Stimulated activated CD8-positive, alpha-beta memory T cell treated with anti-CD3 and anti-CD28 coated beads, Interleukin-15, amount 100 ng/mL, for 4 hours (primary cell): ENCODE measurements at places on chromosomes 16 and 17.

DNA sequence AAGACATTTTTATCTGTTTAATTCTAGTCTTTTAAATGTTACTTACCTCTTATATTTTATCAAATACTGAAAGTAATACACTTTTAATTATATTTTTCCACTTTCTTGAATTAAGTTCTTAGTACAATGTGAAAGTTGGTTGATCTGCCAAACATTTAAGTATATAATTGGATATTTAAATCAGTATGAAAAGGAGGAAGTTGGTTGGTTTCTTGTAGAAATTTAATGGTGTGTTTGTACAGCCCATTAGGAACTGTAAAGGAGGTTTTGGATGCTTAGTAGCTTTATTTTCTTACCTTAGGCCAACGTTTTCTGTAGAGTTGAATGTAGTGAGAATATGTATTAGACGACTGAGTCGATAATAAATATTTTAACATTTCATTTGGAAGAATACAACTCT is 5.4 kb downstream of the NFATC3 start:
- no peak for DNase-seq

- no peak for DNase-seq
These were observed 952 bp downstream of the BMERB1 start for GRCh38 chr16:15435216-15435864.

DNA sequence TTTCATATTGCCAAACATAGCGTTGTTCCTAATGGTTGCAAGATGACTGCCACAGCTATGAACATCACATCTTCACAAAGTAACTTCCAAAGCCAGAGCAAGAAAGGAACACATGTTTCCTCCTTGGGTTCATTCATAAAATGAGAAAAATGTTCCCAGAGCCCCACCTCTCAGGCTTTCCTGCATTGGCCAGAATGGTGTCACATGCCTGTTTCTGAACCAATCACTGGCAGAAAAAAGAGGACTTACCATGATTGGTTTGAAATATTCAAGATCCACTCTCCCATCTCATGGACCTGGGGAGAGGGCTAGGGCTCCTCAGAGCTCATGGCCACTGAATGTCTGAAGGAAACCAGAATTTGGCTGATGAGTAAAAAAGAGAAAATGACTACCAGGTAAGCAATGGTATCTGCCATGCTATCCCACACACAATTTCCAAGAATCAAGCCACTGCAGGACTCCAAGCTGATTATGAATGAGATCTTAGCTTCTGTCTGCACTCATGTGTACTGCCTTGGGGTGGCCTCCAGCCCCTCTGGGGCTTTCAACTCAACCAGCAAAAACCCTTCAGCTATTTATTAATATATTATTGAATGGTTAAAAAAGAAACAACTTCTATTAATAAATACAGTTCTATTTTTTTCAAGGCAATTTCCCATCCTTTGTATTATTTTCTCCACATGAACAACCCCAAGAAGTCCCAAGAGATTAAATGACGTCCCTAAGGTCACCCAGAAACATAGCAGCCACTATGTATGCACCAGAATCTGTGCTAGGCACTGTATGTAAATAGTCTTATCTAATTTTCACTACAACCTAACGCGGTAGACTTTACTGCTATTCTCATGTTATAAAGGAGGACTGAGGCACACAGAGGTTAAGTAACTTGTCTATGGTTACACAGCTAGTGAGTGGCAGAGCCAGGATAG is 61.4 kb upstream of the TMC5 start:
- no peak for DNase-seq

- DNase-seq = peak; percentile 65
These were observed 6.7 kb downstream of the HS3ST3A1 start for GRCh38 chr17:13594762-13595598.

GRCh38 chr16:19184823-19185509 is 16.9 kb downstream of the SYT17 start:
- DNase-seq = no peak

GRCh38 chr17:1039123-1039507 is 42.2 kb downstream of the TIMM22 start:
- DNase-seq = no peak

- no peak for DNase-seq
These were observed 10.8 kb downstream of the CHD9 start for GRCh38 chr16:53065461-53066061.

- DNase-seq = no peak
These were observed 789 bp upstream of the CTRL start for GRCh38 chr16:67932462-67932840.

DNA sequence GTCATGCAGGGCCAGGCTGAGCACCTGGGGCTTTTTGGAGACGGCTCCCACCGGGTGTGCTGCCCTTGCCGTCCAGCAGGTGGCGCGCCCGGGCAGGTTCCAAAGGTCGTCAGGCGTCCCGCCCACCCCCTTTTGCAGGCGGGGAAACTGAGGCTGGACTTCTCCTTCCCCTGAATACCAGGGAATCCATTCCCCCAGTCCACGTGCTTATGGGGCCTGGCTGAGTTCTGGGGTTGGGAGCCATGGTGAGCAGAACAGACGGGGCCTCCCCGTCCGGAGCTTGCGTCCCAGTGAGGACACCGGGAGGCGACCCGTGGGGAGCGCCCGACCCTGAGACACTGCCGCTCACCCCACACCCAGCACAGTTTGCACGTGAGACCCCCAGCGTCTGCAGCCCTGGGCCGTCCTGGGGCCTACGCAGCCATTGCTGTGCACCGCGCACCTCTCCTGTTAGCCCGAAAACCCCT is 51.8 kb upstream of the JPH3 start:
- DNase-seq = peak; percentile 10

GRCh38 chr17:81234940-81235821 is 3.7 kb downstream of the TEPSIN start:
- no peak for DNase-seq

GRCh38 chr16:8730335-8730915 is 56.0 kb downstream of the ABAT start:
- no peak for DNase-seq

GRCh38 chr17:34980681-34981537 is 597 bp downstream of the LIG3 start:
- DNase-seq = peak; percentile 67

GRCh38 chr17:78725448-78726021 is 56.5 kb downstream of the CYTH1 start:
- no peak for DNase-seq

- DNase-seq = no peak
These were observed 21.6 kb upstream of the CLEC18C start for GRCh38 chr16:70151941-70152509.

DNA sequence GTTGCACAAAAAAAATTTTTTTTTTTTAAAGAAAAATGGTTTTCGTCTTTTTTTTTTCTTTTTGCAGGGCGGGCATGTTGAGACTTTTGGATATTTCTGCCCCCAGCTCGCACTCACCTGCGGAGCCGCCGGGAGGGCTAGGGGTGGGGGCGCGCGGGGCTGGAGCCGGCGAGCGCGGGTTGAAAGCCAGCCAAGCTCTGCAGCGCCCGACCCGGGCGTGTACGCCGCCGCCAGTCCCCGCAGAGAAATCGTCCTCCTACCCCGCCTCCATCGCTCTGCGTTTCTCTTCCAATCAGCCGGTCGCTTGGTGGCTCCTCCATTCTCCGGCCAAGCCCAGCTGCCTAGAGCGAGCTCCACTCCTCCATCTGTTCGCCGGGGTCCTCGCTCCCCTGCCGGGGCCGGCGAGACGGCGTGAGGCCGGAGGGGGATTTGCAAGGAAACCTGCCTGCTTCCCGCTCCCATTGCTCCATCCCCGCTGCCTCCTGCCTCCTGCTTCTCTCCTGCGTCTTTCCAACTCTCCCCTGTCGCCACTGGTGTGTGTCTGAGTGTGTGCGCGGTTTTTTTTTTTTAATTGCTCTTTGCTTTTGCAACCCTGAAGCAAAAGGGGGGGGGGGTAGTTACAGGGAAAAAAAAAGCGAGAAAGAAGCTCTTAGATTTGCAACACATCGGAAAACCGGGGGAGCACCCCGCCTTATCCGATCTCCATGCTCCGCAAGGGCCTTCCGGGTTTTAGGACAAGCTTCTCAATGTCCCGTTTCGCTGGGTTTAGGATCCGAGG is 1.8 kb upstream of the UBTF start:
- no peak for DNase-seq

DNA sequence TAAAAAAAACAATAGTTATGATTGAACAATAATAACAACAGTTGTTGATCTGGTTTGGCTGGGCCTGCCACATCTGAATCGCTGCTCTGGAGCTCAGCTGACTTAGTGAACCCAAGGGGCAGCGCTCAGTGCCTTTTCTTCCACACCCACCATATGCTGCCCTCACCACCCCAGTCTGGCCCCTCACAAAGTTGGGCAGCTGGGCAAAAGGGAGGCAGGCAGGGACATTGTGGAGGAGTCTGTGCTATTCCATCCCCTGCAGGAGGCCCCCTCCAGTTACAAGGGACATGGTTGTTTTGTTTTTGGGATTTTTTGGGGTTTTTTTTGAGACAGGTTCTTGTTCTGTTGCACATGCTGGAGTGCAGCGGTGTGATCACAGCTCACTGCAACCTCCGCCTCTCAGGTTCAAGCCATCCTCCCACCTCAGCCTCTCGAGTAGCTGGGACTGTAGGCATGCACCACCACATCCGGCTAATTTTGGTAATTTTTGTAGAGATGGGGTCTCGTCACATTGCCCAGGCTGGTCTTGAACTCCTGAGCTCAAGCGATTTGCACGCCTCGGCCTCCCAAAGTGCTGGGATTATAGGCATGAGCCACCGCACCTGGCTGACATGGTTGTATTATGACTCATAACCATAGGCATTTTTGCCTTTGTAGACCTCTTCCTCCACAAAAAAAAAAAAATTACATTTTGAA is 8.6 kb upstream of the PECAM1 start:
- DNase-seq = no peak

DNA sequence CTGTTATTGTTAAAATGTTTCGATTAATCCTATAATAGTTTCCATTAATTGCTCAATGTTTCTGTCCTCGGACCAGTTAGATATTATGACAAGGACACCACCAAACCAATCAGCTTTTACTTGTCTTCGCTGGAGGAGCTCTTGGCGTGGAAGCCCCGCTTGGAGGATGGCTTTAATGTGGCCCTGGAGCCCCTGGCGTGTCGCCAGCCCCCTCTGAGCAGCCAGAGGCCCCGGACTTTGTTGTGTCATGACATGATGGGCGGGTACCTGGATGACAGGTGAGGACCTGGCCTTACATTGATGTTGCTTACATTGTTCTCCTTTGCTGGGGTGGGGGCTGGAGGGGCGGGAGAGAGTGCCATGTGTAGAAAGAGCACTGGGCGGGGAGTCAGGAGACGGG is 3.0 kb downstream of the ENGASE start:
- no peak for DNase-seq

- no peak for DNase-seq
These were observed 45.6 kb downstream of the SMPD3 start for GRCh38 chr16:68402748-68403040.

DNA sequence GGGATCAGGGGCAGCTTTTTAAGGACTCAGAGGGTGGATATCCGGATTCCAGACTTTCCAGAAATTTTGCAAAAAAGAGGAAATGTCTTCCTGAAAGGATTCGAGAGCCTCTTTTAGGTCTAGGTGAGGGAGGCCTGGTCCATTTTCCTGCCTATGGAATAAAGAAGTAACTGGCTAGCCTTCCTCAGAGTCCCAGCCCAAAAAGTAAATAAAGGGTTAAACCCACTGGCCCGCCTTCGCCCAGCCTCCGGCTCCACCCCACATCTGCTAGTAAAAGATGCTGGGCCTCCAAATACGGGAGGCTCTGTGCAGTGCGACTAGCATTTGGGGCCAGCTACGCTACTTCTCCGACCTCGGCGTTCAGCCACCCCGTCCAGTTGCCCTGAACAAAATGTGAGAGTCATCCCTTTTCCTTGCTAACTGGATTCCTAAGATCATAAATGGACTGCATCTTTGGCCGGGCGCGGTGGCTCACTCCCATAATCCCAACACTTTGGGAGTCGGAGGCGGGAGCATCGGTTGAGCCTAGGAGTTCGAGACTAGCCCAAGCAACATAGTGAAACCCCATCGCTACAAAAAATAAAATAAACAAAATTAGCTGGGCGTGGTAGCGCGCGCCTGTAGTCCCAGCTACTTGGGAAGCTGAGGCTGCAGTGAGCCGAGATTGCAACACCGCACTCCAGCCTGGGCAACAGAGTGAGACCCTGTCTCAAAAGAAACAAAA is 824 bp upstream of the MPP2 start:
- DNase-seq = no peak

GRCh38 chr17:3692346-3692745 is 3.6 kb downstream of the P2RX5 start:
- DNase-seq = no peak

- DNase-seq = no peak
These were observed 36.7 kb upstream of the SREBF1 start for GRCh38 chr17:17873450-17873991.

DNA sequence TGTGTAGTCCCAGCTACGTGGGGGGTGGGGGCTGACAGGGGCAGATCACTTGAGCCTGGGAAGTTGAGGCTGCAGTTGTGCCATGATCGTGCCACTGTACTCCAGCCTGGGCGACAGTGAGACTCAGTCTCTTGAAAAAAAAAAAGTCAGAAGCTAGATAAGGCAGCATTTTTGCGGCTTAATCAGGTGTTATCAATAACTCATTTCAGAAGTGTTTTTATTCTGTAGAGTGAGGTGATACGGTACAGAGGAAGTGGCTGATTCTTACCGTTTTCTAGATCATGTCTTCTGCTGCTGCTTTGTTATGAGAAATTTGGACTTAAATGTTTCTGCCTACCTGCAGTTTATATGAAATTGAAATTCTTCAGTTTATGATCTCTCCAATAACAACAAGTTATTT is 18.6 kb downstream of the ZC3H18 start:
- DNase-seq = no peak

DNA sequence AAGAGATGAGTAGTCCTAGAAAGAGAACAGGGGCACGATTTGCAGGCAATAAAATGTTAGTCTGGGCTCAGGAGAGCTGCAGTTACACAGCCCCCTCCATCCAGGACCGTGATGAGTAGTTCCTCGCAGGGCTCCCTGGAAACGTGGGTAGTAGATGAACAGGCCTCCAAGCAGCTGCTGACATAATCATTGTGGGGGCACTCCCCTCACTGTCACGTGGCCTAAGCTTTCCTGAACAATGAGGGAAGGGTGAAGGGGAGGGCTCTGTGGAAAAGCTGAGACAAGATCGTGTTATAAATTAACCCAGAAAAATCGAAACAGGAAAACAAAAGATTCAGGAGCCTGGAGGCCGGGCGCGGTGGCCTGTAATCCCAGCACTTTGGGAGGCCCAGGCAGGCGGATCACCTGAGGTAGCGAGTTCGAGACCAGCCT is 1.3 kb upstream of the PER1 start:
- DNase-seq = peak; percentile 57

DNA sequence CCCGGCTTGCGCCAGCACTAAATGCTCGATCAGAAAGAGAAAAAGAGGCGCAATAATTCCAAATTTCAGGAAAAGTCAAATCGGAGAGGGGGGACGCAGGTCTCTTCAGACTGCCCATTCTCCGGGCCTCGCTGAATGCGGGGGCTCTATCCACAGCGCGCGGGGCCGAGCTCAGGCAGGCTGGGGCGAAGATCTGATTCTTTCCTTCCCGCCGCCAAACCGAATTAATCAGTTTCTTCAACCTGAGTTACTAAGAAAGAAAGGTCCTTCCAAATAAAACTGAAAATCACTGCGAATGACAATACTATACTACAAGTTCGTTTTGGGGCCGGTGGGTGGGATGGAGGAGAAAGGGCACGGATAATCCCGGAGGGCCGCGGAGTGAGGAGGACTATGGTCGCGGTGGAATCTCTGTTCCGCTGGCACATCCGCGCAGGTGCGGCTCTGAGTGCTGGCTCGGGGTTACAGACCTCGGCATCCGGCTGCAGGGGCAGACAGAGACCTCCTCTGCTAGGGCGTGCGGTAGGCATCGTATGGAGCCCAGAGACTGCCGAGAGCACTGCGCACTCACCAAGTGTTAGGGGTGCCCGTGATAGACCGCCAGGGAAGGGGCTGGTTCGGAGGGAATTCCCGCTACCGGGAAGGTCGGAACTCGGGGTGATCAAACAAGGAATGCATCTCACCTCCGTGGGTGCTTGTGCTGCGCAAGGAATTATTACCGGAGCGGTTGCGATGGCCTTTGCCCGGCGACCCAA is 4.0 kb upstream of the DLX4 start:
- DNase-seq = no peak
